Urinary bladder (tissue), 4 donors: ENCODE measurements at places on chromosomes 2 and 18. TPM values are rescaled to one million over a fixed set of nuclear protein-coding genes. Genes with fewer than 3 reads are reported as not detected.

Gene OTOS
- total RNA-seq, result not detected

Gene GREB1L
- 1.4 TPM for total RNA-seq

Gene ETAA1
- total RNA-seq, result 46.2 TPM

Gene IL1F10
- not detected for total RNA-seq

Gene NLRC4
- 1.7 TPM for total RNA-seq

Gene EXOC6B
- 47.6 TPM for total RNA-seq

Gene CCDC150
- total RNA-seq, result 9.8 TPM

Gene SLC14A1
- 102 TPM for total RNA-seq

Gene GREB1
- total RNA-seq, result 9.1 TPM
